ENCODE measurements at places on chromosomes 2 and 18.

- DNase-seq = no peak
Observed at GRCh38 chr2:158004126-158004764, 97.4 kb upstream of the UPP2 start.

- DNase-seq = no peak
Observed at GRCh38 chr18:21911551-21911950, 171.0 kb downstream of the MIB1 start.

- DNase-seq = no peak
Observed at GRCh38 chr2:17461087-17461475, 57.2 kb downstream of the RAD51AP2 start.

DNA sequence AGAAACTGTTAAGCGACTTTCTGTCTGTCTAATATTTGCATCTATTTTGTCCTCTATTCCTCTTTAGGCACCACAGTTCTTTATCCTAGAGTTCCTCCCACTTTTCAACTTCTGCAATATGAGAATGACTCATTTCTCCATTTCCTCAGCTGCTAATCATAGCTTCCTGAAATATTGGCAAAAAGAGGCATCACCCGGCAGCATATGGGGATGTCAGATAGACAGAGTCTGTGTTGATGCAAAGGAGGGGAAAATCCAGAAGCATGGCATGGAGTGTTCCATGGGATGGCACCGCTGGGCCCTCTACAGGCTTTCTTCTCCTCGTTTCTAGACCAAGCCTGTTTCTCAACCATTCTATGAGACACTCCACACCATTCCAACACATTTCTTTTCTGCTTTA lies 93.4 kb downstream of the DOCK10 start:
- no peak for DNase-seq

- no peak for DNase-seq
Observed at GRCh38 chr2:237044281-237044680, 41.4 kb upstream of the COPS8 start.

DNA sequence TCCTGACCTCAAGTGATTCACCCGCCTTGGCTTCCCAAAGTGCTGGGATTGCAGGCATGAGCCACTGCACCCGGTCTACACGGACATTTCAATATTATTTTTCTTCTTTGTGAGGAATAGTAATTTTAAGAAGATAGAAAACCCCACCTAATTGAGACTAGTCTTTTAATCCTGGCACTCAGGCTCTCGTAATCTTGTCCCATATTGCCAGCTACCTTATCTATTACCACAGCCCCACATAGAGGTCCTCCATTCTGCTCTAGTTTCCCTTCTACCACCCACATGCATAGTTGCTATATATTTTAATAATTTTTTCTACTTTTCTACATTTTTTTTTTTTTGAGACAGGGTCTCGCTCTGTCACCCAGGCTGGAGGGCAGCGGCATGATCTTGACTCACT lies 9.5 kb upstream of the USP14 start:
- DNase-seq = no peak

DNA sequence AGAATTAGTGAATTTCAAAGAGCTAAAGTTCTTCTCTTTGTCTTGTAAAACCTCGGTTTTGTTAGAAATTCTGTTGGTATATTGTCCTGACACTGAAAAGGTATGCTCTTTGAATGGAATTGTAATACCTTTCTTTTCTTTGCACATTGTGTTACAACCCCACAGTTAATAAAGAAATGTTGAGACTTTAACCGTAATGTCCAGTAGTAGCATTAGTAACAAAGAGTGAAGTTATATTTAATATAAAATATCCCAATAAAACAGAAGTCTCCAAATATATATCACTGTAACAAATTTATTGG lies 69.8 kb downstream of the EHBP1 start:
- DNase-seq = no peak

GRCh38 chr18:30971338-30971956 lies 71.1 kb downstream of the DSC3 start:
- DNase-seq = no peak

GRCh38 chr2:82344670-82345069 lies 2040.1 kb upstream of the LRRTM1 start:
- no peak for DNase-seq

DNA sequence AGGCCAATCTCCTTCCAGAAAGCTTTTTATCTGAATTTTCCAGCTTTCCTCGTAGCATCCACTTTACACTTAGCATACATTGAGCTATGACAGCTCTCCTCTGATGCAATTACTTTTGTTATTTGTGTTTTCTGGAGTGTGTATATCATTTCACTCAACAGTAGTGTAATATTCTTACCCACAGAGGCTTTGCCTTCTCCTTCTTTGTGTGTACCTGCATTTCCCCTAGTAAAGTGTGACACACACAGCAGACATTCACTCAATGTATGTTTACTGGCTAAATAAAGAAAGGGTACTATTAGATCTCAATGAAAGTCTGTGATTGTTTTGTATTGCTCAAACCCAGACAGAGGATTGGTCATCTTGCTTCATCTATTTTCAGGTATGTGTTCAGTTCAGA lies 193.7 kb upstream of the MEX3C start:
- no peak for DNase-seq

DNA sequence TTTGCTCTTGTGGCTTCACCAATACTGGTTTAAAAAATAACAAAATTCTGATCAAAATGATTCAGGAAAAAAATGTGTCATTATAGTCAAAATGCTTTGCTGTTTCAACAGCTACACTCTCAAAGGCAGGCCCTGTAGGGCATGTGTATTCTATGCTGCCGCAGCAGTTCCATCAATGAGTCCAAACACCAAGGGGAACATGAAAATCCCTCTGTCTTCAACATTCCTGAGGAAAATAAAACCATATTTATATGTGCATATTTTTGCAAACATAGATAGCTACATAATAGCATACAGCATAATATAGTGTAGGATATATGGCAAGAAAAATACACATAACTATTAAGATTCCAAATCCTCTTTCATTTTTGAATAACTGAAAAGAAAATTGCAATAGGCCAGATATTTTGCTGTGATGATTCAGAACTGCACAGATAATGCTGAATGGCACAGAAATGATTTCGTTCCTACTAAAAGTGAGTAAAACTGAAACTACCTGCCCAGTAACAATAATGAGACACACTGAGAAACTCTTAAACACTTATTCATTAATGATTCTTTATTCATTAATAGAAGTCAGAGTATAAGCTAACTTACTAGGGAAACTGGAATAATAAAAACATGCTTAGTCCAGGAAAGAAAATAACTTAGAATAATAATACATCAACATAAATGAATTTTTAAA lies 343.8 kb downstream of the SUCLG1 start:
- DNase-seq = no peak

- DNase-seq = no peak
Observed at GRCh38 chr2:10838734-10839133, 26.1 kb upstream of the PDIA6 start.

Data from stimulated activated CD4-positive, alpha-beta T cell treated with anti-CD3 and anti-CD28 coated beads, Interleukin-12 subunit alpha, Interleukin-12 subunit beta, amount 100 ng/mL, for 48 hours (primary cell).